ENCODE measurements at places on chromosomes 16 and 17. TPM values are rescaled to one million over a fixed set of nuclear protein-coding genes. Genes with fewer than 3 reads are reported as not detected.

DNA sequence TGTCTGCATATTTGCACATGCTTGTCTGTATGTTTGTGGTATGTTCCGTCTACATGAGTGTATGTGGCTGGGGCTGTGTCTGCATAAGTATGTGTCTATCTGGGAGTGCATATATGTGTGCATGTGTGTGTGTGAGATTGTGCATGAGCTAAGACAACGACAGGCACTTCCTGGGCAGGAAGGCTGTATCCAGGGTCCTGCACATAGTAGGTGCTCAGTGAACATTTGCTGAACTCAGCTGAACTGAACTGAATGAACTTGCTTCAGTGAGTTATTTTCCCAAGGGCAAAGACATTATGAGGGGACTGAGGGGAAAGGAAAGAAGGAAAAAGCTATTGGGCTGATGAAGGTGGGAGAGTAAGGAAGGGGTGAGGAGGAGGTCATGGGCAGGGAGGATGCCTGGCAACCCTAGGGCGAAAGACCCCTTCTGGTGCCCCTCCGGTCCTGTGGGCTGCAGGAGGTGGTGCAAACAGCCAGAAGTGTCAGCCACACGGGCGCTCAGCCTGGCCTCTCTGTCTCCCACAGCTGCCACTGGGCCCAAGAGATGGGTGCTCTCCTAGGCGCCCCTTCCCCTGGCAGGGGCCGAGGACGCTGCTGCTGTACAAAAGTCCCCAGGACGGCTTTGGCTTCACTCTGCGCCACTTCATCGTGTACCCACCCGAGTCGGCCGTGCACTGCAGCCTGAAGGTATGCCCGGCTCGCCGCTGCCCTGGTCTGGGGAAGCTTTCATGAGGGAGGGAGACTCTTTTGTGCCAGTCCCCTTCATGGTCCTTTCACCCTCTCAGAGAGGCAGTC, 29.5 kb downstream of the ARHGAP23 start:
- no peak for DNase-seq

DNA sequence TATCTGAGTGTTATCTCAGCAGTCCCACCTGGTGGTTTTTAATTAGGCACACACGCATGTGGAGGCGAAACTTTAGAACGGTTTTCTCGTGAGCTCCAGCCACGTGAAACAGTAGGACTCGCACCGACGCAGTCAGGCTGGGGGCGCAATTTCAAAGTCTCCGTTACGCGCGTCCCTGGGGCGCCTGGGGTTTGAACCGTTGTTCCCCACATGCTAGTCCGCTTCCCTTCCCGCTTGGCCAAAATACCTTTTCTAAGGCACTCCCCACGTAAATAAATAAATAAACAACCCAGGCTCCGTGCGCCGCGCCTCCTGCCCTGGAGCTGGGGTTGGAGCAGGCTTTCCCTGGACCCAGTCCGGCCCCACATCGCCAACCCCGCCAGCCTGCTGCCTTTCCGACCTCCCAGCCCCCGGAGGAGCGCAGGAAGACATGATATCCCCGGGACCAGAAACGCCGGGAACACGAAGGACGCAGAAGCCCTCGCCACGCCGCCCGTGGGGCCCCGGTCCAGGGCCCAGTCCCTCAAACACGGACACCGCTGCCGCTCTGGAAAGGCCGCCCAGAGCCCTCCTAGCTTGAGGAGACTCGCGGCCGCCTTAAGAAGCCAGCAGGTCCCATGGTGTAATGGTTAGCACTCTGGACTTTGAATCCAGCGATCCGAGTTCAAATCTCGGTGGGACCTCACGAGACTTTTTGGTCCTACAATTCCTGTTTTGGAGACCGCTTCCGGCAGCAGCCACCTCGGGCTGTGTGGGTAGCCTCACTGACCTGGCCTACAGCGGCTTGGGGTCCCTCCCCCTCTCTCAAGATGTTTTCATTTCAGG, 18.2 kb downstream of the GNGT2 start:
- peak; percentile 92 for DNase-seq

DNA sequence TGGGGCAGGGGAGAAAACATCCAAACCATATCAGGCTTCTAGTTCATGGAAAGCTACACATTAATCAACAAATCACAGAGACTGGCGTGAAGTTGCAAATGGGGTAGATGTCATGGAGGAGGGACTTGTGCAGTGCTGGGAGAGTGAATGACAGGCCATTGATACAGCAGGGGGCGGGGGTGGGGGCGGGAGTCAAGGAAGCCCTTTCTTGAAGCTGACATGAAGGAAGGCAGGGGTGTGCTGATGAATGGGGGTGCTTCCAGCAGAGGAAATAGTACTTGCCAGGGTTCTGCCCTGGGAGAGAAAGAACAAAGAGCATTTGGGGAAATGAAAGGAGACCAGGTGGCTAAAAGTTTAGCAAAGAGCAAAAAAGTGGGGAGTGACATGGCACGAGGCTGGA, 269.9 kb downstream of the SHISA9 start:
- no peak for DNase-seq

The ABCC3 gene
- 53.7 TPM for polyA plus RNA-seq

DNA sequence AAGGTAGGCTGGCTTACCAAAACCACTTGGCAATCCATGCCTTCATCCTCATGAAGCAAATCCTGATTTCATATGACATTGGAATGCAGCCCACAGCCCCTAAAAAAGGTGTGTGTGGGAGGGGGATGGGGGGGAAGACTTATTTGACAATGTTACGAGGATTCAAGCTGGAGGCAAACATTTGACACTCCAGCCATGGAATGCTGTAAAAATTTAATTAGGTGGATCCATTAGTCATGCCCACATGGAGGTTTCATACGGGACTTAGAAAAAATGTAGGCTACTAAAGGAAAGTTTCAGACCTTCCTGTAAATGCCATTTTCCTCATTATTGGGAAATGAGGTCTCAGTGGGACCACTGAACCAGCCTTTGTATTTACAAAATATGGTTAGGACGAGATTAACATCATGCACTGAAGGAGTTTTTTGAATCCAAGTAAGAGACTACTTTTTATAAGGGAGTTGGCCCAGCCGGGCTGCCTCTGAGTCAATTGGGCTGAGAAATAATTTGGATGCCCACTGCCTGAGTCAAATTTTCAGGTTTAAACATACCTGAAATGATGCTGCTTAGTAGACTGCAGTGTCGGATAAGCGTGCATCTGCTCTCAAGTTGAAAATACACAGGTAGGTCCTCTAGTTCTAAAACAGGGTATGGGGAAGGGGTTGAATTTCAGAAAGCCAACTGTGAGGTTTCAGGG, 44.6 kb upstream of the MAF start:
- no peak for DNase-seq

DNA sequence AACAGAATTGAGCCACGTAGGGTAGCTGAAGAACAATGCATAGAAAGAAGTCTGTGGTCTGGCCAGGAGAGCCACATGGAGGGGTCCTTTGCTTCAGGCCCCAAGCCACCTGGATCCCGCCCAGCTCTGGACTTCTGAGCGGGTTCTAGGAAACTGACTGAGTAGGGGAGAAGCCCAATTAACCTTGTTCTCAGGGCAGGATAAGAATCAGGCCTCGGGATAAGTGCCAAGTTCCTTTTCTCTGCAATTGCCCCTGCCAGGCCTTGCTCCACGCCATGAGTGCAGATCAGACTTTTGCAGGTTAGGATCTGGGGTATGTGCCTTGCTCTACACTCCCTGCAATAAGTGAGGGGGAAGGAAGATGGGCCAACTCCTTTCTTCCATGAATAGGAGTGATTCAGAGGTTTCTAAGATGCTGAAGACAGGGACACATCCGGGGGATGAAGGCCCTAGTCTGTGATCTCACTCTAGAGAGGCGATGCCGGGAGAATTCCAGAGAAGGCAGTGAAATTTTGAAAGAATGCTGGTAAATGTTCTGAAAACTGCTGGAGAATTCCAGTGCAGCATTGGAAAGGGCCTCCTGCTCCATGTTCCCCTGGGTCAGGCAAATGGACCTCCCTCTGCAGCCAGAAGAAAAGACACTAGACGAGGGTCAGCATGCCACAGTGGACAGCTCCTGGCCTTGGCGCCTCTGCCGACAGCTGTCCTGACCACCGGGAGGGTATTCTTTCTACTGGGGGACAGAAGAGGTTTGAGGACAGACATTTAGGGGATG, 5.8 kb downstream of the NEUROD2 start:
- no peak for DNase-seq

DNA sequence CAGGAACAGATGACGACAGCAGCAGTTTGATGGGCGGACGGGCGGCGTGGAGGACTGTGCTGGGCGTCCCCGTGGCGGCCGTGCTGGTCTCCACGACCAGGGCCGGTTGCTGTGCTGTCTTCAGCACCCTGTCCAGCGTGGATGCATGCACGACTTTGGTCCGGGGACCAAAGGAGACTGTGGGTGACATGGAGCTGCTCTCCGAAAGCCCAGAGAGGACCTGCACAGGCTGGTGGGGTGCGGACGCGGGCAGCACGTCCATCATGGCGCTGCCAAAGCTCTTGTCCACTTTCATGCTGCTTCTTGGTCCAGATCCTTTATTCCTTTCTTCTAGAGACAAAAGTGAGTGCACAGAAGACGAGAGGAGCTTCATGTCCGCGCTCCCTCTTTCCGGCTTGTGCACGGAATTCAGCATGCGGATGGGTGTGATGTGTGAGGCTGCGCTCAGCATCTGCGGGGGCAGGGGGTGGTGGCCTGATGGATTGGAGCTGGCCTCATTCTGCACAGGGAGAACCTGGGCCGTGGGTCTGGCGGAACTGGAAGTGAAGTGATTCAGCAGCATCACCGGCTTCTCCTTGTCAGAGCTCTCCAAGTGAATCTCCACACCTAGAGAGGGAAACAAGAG, 20.3 kb downstream of the MAP1LC3B start:
- no peak for DNase-seq

- no peak for DNase-seq
Measured at GRCh38 chr17:29247219-29247618, 560 bp downstream of the CRYBA1 start.

GRCh38 chr16:4586291-4586690, 28.4 kb downstream of the UBALD1 start:
- DNase-seq = no peak

- no peak for DNase-seq
Measured at GRCh38 chr17:80219763-80220053, 425 bp downstream of the SGSH start.

- no peak for DNase-seq
Measured at GRCh38 chr16:79062336-79062735, 538.2 kb downstream of the MAF start.

The HYDIN gene
- polyA plus RNA-seq = 3.2 TPM

- DNase-seq = no peak
Measured at GRCh38 chr17:3556239-3556915, 1.2 kb downstream of the TRPV3 start.

GRCh38 chr16:66406534-66407221, 20.4 kb upstream of the BEAN1 start:
- DNase-seq = peak; percentile 54

GRCh38 chr16:89018282-89019158, 41.5 kb upstream of the CBFA2T3 start:
- no peak for DNase-seq

DNA sequence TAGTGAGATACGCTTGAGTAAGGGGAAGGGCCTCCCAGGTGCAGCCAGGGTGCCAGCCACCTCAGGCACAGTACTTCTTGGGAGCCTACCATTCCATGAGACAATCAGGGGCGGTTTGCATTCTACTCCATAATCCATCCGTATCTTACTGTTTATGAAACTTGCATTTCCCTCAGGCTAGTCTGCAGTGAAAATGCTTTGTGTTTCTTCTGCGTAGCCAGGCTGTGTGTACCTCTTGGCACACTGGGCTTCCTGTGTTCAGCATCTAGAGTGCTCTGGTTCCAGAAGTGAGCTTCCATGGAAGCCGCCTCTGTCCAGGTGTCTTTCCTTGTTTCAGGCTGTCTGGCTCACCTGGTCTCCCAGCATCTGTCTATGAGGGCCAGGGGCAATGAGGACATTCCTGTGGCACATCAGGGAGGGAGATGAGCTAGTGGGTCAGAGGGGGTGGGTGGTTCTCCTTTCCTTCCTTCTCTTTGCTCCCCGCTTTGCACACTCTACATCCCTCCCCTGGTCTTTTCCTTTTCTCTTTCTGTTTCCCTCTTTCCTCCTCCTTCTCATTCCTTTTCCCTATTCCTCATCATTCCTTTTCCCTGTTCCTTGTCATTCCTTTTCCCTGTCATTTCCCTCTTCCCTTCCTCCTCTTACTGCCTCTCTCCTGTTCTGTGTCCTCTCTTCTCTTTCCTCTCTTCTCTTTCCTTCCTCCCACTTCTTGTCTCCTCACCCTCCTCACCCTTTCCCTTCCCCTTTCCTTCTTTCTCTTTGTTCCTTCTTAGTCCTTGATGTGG, 386.5 kb downstream of the CPPED1 start:
- no peak for DNase-seq

The TBX4 gene
- polyA plus RNA-seq = 0.10 TPM

- no peak for DNase-seq
Measured at GRCh38 chr17:50260501-50260911, 13.8 kb upstream of the TMEM92 start.
